ENCODE measurements at places on chromosomes 7 and 10.
A peak's percentile ranks its signal among the peaks of the same experiment; 100 is the strongest.

GRCh38 chr10:18417950-18418527, 233.3 kb downstream of the NSUN6 start:
- no peak for DNase-seq

DNA sequence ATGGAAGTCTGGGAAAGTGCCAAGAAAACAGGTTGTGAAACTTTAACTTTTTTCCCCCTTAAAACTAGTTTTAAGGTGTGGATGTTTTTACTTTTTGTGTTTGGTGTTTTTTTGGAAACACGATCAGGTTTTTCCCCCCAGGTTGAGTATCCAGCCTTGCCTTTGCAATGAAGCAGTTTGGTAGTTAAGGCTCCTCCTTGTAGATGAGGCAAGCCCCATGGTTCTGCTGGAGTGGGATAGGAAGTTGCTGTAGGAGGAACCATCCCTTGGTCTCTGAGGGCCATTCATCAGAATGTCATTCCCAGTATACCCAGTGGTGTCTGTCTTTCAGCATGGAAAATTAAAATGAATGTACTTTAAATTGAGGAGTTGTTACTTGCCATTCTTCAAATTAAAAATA, 2.7 kb downstream of the CUL1 start:
- no peak for DNase-seq

- no peak for DNase-seq
These were observed 176.5 kb upstream of the FRMD4A start for GRCh38 chr10:14507176-14507575.

- no peak for DNase-seq
These were observed 320.7 kb upstream of the MAGI2 start for GRCh38 chr7:79774150-79774549.

GRCh38 chr10:125548878-125549277, 134.1 kb downstream of the TEX36 start:
- no peak for DNase-seq

DNA sequence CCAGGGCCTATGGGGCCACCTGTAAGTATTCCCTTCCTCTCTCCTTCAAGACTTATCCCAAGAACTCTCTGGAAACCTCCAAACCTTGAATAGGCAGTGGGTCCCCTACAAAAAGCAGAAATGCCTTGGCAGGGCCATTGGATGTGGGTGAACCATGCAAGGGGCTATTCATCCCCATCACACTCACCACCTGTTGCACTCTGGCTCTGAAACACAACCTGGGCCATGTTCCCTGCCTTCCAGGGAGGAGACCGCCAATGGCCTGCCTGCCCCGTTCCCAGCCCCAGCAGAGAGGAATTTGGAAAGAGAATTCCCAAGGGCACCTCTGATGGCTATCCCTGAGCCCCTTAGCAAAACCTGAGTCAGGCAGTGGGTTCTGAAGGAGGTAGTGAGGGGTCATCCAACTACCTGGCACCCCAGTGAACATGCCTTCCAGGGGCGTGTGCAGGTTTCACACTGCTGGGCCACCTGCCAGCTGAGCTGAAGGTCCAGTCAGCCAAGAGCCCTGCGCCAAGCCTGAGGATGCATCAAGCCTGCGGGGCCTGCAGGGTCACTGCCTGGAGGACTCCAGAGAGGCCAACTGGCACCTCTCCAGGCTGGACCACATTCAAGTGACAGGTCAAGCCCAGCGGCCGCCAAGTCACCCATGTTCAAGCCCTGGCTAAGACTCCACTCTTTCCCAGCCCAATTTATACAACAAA, 101.3 kb downstream of the COL13A1 start:
- DNase-seq: no peak

GRCh38 chr10:113643183-113643582, 20.7 kb downstream of the NRAP start:
- no peak for DNase-seq

DNA sequence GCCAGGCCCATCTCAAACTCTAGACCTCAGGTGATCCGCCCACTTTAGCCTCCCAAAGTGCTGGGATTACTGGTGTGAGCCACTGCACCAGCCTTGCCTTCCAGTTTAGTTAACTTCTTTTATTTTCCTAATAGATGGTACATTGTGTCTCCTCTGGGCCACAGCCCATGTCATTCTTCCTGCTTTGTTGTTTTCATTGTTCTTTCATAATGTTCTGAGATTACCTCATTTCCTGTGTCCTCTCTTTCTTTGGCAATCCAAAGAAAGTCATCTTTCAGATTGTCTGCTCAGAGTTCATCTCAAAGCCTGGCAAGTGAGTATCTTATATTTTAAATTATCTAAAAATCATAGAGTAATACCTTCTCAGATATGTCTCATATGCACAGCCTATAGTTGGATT, at the start of gene OLAH:
OLAH (plus strand) TSS at position 270 of the 400 bp plus-strand sequence. CDS start 3,346 bp downstream, outside the sequence.
- DNase-seq: no peak

DNA sequence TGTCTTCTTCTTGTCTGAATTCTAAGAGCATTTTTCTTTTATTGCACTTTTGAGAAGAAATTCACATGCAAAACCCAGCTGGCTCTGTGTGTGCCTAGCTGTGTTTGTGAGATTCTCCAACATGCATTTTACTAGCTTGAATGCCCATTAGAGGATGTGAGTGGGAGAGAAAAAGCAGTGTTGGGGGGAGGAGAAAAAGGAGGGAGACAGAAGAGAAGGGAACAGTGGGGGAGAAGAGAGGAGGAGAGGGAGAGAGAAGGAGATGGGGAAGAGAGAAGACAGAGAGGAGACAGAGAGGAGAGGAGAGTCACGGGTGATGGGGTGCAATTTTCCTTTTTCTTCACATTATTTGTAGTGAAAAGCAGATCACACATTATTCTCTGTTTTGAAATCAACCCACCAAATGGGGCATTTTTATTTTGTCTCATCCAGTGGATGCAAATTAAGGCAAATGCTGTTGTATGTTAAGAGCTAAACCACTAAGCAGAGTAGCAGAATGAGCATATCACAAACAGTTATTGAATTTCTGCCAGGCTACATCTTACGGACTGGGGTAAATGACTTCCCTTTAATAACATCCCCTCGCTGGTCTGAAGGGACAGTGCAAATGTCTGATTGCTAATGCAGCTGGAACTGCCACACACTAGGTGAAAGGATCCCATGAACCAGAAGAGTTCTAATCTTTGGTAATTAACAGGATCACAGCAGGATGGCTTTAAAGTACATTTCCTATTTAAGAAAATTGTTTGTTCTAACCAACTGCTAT, 849 bp downstream of the LRRN3 start:
- no peak for DNase-seq

DNA sequence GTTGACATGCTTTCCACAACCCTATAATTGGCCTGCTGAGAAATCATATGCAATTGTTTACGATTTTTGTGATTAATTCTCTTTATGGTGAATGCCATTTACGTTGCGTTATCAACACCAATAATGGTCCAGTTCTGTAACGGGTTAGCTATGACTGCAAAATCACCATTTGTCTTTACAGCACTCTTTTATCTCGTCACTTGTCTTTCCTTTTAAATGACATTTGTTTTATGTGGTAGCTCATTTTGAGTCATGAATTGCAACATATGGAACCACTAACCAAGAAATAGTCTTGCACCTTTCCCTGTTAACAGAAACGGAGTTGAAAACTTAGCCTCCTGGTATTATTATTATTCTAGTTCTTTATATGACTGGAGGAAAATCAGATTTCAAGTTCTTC, 3.1 kb upstream of the KIAA1217 start:
- DNase-seq: no peak

- DNase-seq: peak; percentile 84
These were observed 48.7 kb downstream of the PODXL start for GRCh38 chr7:131507592-131508331.

- peak; percentile 23 for DNase-seq
These were observed 31.7 kb upstream of the ASL start for GRCh38 chr7:66043681-66044497.

GRCh38 chr7:44988701-44989100, 9.9 kb upstream of the MYO1G start:
- no peak for DNase-seq

DNA sequence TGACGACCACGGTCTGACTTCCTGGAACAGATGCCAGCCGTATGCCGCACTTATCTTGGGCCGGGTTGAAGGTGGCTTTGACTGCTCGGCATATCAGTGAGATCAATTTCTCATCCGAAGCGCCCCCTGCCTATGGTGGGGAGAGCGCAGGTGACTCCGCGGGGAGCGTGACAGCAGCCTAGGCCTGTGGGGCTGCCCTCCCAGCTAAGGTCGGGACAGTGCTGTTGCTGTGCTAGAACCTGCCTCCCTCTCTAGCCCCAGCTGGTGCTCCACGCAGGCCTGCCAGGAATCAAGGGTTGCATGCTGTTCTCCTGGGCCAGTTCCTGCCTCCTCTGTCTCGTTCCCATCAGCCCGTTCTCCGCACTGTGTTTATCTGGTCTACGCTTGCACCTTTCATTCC, 49.8 kb downstream of the PODXL start:
- no peak for DNase-seq

- no peak for DNase-seq
These were observed 303.1 kb downstream of the FZD1 start for GRCh38 chr7:91567081-91568012.

- no peak for DNase-seq
These were observed 57.2 kb downstream of the CREB5 start for GRCh38 chr7:28469562-28469961.

DNA sequence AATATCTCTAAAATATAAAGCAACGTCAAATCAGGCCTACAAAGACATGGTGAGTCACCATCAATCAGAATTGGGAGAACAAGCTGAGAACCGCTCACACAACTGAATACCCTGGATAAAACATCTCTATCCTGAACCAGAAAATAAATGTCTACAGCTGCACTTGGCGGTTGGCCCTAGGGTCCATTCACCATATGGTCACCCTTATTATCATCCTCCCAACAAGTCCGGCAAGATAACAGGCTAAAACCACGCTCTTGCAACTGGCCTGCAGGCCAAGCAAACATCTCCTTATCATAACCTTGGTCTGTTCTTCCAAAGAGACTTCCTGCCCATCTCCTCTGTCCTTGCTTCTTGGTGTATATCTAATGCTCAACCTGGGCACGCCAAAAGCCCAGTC, 310.7 kb downstream of the CALN1 start:
- DNase-seq: no peak

- no peak for DNase-seq
These were observed 462.3 kb upstream of the POT1 start for GRCh38 chr7:125391921-125392320.

DNA sequence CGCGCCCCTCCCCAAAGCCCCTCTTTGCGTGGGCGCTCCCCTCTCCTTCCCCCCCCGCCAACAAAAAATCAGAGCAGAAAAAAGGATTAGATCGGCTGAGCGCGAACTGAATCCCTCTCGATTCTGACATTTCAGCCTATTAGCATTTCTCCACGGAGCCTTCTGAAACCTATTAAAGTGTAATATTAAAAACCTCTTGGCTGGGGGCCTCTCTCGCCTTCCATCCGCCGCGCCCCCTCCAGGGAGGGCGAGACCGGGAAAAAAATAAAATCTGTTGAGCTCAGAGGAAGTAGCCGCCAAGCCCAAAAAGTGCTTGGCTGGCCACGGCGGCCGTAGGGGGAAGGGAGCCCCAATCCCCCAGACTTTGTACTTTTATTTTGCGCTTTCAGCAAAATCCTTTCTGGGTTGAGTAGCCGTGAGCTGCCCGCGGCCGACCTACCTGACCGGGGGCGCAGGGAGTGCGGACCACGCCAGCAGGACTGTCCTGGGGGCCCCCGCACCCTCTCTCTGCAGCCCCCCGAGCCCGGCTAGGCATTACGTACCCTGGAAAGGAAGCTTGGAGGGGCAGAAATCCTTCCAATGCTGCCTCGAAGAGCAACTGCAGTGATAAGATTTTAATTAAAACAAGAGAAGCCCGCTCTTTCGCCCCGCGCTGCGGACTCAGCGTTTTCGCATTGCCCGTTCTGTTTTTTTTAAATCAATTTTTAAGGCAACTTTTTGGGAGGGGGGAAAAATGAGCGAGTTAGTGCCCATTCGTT, 1.3 kb upstream of the TNRC18 start:
- peak; percentile 67 for DNase-seq

DNA sequence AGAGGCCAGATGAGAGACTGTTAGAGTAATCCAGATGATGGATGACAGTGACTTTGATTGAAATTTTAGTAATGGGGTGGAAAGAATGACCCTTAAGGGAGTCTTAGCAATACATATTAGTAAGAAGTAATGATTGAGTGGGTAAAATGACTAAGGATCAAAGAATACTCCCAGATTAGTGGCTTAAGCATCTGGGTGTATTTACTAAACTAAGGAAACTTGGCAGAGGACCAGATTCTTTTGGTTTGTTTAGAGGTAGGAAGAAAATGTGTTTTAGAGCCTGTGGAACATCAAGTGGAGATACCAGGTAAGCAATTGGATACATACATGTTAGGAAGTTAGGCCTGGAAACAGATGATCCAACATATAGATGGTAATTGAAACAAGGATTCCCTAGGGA, 58.8 kb upstream of the ADRA2A start:
- DNase-seq: no peak

GRCh38 chr10:132723330-132723970, 62.5 kb downstream of the NKX6-2 start:
- no peak for DNase-seq

DNA sequence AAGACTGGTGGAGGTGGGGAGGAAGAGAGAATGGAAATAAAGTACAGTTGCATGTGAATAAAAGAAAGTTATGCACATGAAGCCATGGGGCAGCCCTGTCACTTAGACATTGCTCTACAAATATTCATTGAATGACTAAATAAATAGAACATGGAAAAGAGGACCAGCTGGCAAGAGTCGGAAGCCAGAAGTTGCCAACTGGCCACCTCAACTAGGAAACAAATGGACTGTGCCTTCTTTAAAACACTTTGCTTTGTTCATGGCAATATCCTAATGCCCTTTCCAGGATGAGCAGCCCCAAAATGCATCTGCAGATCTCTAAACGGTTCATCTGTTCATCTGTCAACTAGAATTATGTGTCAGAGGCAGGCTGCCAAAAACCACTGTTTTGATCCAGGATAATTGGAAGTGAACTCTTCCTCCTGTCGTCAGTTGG, 157.3 kb downstream of the NOC3L start:
- peak; percentile 65 for DNase-seq

GRCh38 chr7:36128448-36129047, 24.5 kb upstream of the EEPD1 start:
- DNase-seq: peak; percentile 84

DNA sequence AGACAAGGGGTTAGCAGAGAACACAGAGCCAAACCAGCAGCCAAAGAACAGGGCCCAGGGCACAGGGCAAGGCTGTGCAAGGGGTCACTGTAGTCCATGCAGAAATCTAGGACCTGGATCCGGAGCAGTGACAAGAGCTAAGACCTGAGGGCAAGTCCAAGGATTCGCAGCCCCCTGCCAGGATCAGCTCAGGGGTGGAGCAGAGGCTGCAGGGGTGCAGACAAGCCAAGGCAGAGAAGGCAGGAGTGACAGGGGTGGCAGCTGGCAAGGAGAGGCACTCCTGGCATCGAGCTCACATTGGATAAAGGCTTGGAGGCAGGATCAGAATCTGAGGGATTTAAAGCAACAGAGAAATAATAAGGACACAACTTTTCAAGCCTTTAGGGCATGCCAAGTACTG, 80.7 kb upstream of the NANOS1 start:
- no peak for DNase-seq

GRCh38 chr7:28500138-28500537, 87.8 kb downstream of the CREB5 start:
- DNase-seq: no peak

GRCh38 chr10:112332509-112333228, 41.2 kb upstream of the ACSL5 start:
- DNase-seq: no peak

- DNase-seq: no peak
These were observed 48.5 kb upstream of the RSU1 start for GRCh38 chr10:16865766-16866165.

All from uterus (tissue), 4 donors.